Putamen (tissue), 1 donor: ENCODE measurements at places on chromosomes 12 and 14.

DNA sequence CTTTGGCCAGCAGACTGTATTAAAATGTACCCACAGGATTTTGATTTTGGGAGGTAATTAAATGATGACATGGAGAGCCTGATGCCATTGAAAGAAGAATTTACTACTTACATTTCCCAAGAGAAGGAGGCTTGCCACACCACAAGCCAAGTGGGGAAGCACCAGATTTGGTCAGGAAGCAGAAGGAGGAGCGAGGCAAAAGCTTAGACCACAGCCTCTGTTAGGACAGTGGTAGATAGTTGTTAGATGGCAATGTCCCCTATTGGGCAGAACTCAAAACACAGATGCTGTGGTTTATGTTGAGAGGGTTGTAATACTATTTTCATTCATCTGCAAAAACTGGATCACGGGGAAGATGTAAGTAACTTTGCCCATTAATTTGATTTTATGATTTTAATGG is 709.4 kb downstream of the VRK1 start:
- DNase-seq = no peak

GRCh38 chr12:54262403-54262925 is 17.5 kb downstream of the CBX5 start:
- DNase-seq = no peak

- DNase-seq = no peak
Observed at GRCh38 chr14:102516531-102517391, 7.2 kb upstream of the ANKRD9 start.

GRCh38 chr14:61358554-61359226 is 37.3 kb downstream of the PRKCH start:
- no peak for DNase-seq

DNA sequence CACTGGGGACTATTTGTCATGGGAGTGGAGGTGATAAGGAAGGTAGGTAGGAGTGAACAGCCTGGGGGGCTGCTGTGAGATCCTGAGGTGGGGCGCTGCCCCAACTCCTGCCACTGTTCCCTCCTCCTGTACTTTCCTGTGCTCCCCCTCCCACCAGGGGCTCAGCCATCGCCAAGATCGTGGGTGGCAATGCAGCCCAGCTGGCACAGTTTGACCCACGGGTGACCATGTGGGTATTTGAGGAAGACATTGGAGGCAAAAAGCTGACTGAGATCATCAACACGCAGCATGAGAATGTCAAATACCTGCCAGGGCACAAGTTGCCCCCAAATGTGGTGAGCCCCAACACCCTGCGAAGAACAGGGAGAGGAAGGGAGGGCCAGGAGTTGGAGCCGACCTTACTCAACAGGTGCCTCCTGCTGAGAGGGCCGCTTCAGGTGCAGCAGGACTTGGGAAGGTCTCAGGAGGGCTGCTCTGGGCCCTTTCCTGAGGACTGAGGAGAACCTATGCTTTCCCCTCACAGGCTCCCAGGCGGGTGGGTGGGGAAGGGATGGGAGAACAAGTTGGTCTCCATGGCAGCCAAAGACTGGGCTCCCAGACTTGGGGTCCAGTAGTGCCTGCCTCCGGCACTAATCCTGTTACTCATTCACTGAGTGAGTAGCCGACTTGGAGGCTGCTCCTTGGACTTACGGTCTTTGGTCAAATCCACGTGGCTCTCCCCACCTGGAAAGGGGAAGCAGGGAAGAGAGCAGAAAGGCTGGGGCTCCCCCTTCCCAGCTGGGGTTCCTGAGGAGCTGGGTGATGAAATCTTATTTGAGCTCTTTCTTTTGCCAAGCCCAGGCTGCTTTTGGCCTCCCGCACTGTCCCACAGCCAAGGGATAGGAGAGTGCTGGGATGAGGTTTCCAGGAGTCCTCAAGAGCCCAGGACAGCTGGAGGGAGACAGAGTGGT is 884 bp downstream of the GPD1 start:
- no peak for DNase-seq

- DNase-seq = no peak
Observed at GRCh38 chr12:118327391-118327790, 45.3 kb downstream of the TAOK3 start.
